ENCODE measurements at places on chromosomes 13 and 19. TPM values are rescaled to one million over a fixed set of nuclear protein-coding genes. Genes with fewer than 3 reads are reported as not detected.

NALCN gene
- total RNA-seq = 8.3 TPM

ANGPTL4 gene
- 8.4 TPM for total RNA-seq

TUBB4A gene
- 3.3 TPM for total RNA-seq

CGB2 gene
- not detected for total RNA-seq

KRTDAP gene
- not detected for total RNA-seq

FRY gene
- 167 TPM for total RNA-seq

COX7A1 gene
- total RNA-seq = 2,839 TPM

NLRP7 gene
- total RNA-seq = not detected

HS6ST3 gene
- 2.0 TPM for total RNA-seq

CNN1 gene
- 133 TPM for total RNA-seq

ATP8A2 gene
- total RNA-seq = 0.27 TPM

TMPRSS9 gene
- total RNA-seq = not detected

DNA sequence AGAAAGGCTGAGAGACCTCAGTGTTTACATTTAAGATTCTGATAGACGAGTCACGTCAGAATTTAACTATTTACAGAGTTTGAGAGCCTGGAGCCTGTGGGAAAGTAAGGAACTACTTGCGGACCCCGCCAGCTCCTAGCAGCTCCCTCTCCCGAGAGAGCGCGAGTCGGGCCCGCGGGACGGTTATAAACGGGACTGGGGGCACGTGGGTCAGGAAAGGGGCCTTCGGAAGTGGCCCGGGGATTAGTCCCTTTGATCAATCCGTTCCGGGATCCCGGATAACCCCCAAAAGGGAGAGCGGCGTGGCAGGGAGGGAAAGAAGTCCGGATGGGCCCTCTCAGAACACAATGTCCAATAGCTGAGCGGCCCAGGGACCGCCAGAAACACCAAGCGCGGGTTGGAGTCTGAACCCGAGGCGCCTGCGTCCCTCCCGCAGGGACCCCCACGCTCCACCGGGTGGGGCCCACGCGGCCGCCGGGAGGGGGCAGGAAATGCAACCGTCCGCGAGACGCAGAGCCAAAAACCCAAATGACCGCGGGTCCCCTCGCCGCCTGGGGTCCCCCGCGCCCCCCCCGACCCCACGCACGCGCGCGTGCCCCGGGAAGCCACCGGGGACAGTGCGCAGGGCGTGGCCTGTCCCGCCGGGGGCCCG lies 3.6 kb downstream of the ZIC5 start:
- DNase-seq = no peak

DNA sequence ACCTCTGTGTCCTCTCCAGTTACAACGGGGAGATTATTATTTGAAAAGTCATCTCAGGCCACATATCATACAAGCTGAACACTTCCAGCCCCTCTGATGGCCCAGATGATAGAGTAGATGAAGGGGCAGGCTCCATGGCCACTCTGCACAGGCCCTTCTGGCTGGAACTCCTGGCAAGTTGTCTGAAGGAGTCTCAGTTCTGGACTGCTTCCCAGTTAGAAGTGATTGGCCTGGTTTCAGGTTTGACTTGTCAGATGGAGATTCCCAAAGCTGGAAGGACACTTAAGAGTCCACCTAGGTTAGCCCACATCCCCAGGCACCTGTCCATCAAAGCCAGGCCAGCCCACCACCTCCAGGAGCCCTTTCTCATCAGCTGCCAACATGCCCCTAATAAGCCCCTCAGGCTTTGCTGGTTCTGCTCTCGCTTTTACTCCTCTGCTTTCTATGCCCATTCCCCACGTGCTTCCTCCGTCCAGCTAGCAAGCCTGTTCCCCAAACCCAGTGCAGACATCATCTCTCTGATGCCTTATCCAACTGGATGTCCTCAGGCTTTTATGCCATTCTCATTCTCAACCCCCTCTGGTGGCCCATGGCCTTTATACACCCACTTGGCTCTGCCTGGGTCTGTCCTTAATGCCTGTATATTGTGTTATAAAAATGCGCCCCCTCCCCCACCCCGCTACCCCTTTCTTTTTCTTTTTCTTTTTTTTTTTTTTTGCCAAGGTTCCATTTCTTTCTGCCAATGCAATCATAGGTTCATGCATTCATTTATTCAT lies 56.5 kb downstream of the HSPH1 start:
- no peak for DNase-seq

DNA sequence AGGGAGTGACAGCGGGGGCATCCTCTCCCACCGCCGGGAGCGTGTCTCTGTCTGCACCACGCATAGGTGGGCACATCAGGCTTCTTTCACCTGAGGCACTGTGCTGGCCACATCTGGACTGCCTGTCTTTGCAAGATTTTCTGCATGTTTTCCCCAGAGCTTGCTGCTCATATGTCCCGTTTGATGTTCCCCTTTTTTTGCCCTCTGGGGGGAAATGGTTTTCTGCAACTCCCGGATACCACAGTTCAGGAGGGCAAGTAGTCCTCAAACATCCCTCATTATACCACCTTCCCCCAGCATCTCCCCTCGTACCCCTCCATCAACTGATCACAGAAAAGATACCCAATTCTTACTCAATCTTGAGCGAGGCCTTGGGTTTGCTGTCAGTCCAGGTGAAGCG lies 168.0 kb downstream of the PAN3 start:
- DNase-seq = no peak

DNA sequence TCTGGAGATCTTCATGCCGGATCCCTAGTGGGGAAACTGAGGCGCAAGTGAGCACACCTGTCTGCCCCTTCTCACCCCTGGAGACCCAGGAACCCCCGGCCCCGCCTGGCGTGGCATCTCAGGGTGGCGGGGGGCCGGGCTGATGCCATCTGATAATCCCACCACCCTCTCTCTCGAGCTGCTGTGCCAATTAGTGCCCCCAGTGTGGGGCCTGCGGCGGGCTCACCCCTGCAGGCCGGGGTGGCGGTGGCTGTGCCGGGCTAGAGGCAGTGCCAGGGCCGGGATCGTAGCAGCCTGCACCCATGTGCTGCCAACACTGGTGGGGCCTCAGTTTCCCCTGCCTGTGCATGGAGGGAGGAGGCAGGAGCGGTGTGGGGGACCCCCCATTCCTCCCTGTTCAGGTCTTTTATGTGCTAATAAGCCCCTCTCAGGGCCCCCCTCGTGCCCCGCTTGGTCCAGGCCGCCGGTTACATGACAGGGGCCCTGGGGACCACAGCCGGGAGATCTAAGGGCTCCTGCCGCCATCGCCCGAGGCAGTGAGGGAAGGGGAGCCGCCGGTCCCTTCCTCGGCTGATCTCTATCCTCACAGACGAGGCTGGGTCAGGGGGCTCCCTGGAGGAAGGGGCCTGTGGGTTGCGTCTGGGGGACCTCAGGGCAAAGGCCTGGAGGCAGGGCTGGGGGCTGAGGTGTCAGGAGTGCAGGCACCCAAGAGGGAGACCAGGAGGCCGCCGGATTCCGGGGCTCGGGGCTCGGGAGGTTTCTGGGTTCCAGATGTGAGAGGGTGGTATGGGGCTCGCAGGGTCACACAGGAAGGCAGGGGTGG lies 8.3 kb downstream of the EFNA2 start:
- DNase-seq = no peak

GRCh38 chr19:16461630-16462051 lies 10.1 kb downstream of the EPS15L1 start:
- peak; percentile 83 for DNase-seq

- no peak for DNase-seq
Observed at GRCh38 chr13:100520936-100521850, 67.4 kb downstream of the GGACT start.

DNA sequence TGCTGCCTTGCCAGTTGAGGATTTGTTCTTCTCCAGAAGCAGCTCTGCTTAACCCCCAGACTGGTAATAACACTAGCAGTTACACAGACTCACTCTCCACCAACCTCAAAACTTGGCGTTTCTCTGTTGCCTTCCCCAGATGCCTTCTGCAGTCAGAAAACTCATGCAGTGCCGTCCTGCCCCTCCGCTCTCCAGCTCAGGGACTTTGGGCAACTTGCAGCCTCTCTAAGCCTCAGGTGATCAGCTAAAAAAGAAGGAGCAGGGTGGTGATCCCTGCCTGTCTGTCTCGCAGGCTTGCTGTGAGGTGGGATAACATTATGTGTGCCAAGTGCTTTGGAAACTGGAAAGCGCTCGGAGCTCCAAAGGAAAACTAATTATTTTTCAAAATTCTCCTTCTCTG lies 391.6 kb downstream of the HS6ST3 start:
- no peak for DNase-seq

GRCh38 chr13:112124141-112124540 lies 57.2 kb downstream of the SOX1 start:
- DNase-seq = no peak

- DNase-seq = no peak
Observed at GRCh38 chr13:96238241-96238640, 148.3 kb downstream of the HS6ST3 start.

- no peak for DNase-seq
Observed at GRCh38 chr19:13699786-13700185, 64.5 kb upstream of the MRI1 start.

DNA sequence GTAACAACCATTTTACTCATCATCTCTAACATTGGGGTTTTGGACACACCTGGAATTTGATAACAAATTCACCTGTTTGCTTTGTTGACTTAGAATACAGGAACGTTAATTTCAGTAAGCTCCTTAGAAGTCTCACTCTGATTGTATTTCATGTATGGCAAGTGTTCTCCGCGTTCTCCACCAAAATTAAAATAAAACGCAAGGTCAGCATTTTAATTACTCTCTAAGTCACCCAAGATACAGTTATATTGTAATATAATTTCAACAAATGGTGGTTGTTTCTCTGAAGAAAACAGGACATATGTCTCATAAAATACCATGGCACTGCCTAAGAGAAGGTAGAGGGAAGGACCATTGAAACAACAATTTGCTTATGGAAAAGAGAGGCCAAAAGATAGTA lies 742.1 kb downstream of the LIG4 start:
- DNase-seq = no peak

DNA sequence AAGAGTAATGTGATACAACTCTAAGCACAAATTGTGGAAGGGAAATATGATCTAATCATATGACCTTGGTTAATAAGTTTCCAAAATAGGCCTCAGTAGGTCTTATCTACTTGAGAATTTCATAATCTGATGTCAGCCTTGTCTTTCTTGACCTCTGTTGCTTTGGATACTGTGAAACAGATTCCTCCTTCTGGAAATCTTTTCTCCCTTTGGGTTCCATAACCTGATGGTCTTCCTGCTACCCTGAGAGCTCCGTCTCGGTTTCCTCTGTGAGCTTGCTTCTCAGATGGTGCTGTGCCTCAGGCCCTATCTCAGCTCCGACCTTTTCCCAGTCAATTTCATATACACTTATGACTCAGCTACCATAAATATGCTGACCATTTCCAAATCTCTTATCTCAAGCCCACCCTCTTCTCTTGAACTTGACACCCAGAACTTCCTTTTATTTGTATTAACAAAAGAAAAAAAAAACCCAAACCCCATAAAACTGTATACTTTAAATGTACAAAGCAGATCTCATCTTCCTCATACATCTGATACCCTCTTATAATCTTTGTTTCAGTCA lies 6.4 kb upstream of the SLC46A3 start:
- DNase-seq = no peak

- no peak for DNase-seq
Observed at GRCh38 chr13:38669234-38669964, 17.5 kb upstream of the FREM2 start.

GRCh38 chr13:100588331-100589177 lies at the start of gene GGACT:
GGACT (minus strand) TSS chr13:100588789; CDS start chr13:100532591, 56,198 bp downstream.
- DNase-seq = peak; percentile 70

- no peak for DNase-seq
Observed at GRCh38 chr13:22061806-22062391, 391.0 kb downstream of the FGF9 start.

- DNase-seq = no peak
Observed at GRCh38 chr13:45659536-45659935, 42.6 kb upstream of the CBY2 start.

DNA sequence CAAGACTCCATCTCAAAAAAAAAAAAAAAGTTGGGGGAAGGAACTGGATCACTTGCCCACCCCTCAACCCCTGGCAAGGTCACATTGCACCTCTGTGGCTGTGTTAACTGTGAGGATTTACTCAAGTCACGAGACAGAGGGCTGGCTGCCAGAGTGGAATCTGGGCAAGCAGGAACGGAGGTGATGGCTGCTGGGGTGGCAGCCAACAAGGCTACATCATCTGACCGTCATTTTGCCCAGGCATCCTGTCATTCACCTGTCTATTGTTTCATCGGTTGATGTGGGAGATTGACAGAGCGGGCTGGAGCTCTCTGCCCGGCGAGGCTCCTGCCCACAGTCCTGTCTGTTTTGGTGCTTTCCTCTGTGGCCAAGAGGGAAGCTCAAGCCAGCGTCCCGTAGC lies 75.7 kb downstream of the DPF1 start:
- peak; percentile 56 for DNase-seq

- no peak for DNase-seq
Observed at GRCh38 chr13:93976528-93976927, 503.0 kb downstream of the DCT start.

DNA sequence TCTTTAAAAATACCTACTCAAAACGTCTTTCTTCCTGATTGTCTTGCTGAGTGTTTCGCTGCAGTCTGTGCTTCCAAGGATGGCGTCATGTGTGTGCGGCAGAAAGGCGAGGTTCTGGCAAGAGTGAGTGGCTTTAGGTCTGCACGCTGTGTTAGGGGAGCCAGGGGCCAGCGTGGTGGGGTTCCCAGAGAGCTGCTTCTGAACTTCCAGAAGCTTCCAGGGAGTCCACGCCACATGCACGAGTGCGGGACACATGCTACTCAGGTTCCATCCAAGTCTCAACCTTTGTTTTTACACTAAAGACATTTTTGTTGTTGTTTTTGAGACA lies 67.9 kb downstream of the ATP11A start:
- no peak for DNase-seq

- DNase-seq = peak; percentile 93
Observed at GRCh38 chr19:16076154-16076957, at the start of gene TPM4. TPM4 (plus strand) TSS chr19:16076495; CDS start chr19:16076566, 71 bp downstream.

DNA sequence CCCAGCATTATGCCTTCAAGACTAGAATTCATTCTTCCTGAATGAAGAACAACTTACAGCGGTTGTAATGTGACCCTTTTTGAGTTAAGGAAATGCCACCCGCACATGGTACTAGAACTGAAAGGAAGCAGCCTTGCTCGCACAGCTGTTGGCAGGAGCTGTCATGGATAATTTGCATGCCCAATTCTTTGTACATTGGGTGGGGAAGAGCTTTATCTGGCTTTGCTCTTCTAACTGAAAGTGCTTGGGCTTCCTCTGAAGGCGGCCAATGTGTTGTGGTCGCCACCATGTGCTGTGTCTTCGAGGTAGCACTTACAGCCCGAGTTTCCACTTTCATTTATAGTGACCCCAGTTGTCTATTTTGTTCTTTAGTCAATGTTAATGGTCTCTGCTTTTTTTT lies 3.4 kb downstream of the CCNE1 start:
- DNase-seq = no peak

DNA sequence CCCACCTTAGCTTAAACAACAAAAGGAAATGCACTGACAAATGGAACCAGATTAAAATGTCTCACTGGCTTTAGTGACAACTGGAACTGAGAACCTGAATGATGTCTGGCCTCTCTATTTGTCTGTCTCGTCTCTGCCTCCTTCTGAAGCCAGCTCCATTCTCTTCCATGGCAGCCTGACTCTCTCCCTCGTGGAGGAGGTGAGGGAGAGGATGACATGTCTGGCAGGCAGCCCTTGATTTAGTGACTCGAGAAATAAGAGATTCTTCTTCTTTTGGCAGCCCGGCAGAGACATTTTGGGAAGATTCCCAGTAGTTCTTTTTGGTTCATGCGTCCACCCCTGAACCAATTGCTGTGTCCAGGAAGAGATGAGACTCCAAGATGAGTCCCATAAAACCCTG lies 131.7 kb downstream of the KLF5 start:
- no peak for DNase-seq
